Activated T-cell treated with anti-CD3 and anti-CD28 coated beads, Interleukin-2, amount 50 U/mL, for 48 hours (primary cell): ENCODE measurements at places on chromosomes 5 and 9.

DNA sequence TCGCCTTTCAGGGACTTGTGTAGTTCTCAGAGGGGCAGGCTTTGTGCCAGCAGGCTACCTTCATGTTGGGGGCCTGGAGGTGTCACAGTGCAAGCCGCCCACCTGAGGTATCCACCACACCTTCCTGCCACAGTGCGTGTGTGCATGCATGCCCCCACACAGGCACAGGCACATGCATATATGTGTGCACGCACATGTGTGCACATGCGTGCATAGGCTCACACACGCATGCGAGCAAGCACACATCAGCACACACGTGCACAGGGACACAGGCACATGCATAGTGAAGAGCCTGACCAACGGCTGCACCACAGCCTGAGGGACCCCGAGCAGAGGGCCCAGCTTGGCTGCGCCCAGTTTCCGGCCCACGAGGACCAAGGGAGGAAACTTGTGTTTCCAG, 36.1 kb downstream of the IRX4 start:
- no peak for DNase-seq

GRCh38 chr5:151040211-151040747, 19.9 kb downstream of the GPX3 start:
- DNase-seq = no peak

- no peak for DNase-seq
Observed at GRCh38 chr9:34456746-34457145, 1.6 kb downstream of the FAM219A start.

- DNase-seq = no peak
Observed at GRCh38 chr9:115629879-115630840, 512.2 kb upstream of the TNC start.

GRCh38 chr9:16344343-16344742, 526.1 kb downstream of the BNC2 start:
- no peak for DNase-seq

GRCh38 chr9:92807757-92808725, 43.4 kb upstream of the BICD2 start:
- DNase-seq = peak; percentile 61

GRCh38 chr5:159951387-159951786, 35.1 kb downstream of the ADRA1B start:
- DNase-seq = no peak

- no peak for DNase-seq
Observed at GRCh38 chr9:12856603-12857002, 81.8 kb downstream of the LURAP1L start.

- no peak for DNase-seq
Observed at GRCh38 chr5:125274938-125275724, 528.7 kb upstream of the ZNF608 start.

DNA sequence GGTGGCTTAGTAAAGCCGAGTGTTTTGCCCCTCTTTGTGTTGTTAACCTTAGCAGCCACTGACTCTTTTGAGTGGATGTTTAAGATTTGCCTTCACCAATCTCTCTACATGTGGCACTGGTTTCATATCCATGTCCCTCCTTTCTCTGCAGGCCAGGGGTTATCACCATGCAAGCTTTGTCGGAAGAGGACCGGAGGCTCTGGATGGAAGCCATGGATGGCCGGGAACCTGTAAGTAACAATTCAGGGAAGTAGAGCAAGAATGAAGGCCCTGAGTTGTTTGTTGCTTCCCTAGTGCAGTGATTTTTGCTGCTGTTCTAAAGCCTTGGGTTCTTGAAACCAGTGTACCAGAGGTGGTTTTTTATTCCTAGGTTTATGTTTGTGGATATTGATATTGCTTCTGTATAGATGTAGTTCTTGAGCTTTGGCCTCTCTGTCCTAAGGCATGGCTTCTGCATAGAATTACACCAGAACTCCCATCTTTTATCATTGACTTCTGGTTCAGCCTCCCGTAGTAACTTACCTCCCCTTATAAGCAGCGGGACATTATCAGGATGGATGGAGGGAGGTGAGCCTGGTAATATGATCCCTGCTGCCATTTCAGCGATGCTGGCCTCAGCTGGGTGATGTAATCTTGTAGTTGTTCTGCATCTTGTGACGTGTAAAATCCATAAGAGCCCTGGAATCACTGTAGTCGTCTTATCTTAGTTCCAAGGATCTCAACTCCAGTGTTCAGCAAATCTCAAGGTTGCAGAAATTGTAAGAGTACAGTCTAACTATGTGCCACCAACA, 161.9 kb downstream of the ARHGAP26 start:
- no peak for DNase-seq

GRCh38 chr5:67063055-67063454, 133.5 kb downstream of the CD180 start:
- DNase-seq = no peak

DNA sequence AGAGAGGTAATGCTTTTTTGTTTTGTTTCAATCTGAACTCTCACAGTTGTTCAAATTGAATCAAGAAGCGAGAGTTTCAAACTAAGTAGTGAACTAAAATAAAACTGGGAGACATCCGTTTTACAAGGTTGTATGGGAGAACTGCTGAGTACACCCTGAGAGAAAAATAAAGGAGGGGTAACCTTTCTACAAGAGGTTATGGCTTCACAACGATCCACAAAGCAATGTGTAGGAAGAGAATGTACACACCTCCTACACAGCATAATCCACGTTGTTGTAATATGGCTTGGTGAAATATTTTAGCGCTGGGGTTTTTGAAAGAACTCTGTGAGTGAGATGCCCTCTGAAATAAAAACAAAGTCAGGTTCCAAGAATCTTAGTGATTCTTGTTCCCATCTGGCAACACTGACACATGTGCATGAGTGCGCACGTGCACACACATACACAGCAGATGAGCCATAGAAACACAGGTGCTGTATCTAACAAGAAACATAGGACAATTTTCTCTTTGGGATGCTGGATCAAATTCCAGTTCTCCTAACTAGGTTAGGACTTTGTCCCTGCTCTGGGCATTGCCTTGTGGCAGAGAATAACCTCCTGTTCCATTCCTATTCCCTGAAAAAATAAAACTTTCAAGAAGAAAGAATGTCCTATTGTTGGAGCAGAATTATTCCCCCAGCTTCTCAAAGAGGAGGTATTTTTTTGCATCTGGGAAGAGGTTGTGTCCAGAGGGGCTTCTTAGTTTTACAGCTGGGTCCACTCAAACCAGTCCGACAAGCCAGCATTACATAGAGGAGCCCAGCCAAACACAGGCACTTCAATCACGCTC, 94.5 kb upstream of the EFNA5 start:
- no peak for DNase-seq

DNA sequence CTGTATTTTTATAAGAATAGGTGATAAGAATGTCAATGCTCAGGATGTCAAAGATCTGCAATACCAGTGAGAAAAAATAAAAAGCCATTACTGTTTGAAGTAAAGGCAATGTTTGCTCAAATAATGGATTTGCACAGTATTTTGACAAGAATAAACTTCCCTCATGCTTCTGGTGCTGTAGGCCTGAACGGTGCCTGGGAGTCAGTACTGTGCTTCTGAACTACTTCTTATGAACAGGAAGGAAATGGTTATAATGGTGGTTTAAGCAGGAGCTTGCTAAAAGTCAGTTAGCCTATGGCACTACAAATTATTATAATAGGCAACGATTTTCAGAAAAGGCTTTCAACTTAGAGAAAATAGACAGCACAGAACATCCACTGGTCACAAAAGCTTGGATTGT, 548.3 kb upstream of the CDH18 start:
- no peak for DNase-seq

DNA sequence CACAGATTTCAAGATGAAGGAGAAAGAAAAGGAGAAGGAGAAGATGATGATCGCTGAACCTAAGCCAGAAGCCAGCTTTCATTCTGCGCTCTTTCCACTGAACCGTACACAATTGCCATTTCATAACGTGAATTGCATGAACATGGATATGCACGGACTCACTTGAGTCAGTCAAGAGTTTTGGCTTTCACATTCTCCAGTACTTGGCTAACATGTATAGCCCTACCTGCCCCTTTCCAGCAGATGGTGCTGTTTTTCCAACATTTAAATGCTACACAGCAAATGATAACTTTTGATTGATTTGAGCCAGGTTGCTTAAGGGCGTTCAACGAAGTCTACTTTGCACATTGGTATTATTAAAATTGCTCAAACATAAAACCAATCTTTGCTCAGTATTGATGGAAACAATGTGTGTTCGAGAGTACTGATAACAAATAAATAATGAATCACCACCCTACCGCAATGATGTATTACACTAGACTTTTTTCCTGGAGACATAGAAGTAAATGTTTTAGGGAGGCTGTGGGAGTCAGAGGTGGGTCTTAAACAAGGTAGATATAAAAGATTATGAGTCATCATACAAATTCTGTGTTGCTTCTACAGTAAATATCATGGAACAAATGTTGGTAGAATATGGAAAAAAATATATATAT, 196.4 kb downstream of the TRPM3 start:
- DNase-seq = no peak

DNA sequence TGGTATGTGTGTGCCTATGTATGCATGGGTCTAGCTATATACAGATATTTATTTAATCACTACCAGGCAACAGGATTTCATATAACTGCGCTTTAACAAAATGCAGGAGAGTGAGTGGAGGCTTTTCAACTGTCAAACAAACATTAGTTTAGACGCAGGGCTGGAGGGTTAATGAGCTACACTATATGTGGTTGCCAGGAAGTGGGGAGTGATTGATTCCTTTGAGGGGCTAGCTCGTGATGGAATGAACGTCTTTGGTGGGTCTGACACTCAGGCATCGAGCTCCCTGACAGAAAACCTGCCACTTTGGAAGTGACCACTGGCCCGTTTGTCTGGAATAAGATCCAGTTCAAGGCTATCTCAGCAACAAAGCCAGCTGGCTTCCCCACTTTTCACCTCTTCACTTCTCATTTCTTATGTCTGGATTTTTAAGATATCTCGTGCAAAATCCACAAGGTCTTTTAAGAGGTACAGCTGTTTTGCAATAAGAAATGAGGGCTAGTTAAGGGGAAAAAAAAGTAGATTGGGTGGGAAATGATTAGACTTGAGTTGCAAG, 78.0 kb downstream of the CFAP77 start:
- DNase-seq = no peak

DNA sequence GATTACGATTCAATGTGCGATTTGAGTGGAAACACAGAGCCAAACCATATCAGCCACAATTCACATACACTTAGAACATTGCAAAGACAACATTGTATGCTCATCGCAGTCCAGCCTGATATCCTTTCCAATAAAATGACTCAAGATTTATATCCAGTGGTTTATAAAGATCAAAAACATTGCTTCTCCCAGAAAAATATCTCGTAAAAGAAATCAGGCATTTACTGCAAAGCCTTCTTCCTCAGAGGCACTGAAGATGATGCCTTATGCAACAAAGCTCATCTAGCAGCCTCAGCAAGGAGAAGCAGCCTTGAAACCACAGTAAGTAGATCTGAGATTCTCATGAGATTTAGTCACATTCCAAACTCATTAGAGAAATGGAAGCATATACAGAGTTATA, 523.8 kb downstream of the ELAVL2 start:
- no peak for DNase-seq

DNA sequence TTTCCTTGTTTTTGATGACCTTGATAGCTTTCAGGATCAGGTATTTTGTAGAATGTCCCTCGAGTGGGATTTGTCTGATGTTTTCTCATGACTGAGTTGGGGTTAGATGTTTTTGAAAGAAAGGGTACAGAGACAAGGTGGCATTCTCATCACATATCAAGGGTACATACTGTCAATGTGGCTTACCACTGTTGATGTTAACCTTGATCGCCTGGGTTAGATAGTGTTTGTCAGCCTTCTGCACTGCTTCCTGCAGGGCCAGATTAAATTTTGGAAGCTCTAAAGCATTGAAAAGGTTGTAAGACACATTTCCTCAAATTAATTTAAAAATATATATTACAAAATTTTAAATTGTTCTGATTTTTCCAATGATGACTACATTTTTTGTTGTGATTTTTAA, 287.4 kb upstream of the ACTBL2 start:
- no peak for DNase-seq

DNA sequence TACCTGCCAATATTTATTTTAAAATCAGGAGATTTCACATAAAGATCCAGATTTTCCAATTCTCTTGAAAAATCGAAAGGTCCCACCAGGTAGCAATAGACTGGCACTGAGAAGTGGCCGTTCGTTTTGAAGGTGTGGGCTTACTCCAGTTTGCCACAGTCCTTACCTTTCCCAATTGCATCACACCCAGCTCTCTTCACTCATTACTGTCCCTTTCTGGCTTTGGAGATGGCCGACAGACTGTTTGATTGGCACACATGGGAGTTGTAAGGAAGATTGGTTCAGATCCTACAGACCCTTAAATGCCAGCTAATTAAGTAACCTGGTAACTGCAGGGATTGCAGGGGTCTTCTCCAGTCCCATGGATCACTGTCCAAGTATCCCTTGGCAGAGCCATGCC, 68.7 kb upstream of the LARP1 start:
- DNase-seq = no peak

- no peak for DNase-seq
Observed at GRCh38 chr5:83745816-83746215, 25.2 kb upstream of the HAPLN1 start.

GRCh38 chr5:56059854-56060253, 65.1 kb upstream of the IL6ST start:
- DNase-seq = no peak
